ENCODE measurements at places on chromosomes 6 and 20.

DNA sequence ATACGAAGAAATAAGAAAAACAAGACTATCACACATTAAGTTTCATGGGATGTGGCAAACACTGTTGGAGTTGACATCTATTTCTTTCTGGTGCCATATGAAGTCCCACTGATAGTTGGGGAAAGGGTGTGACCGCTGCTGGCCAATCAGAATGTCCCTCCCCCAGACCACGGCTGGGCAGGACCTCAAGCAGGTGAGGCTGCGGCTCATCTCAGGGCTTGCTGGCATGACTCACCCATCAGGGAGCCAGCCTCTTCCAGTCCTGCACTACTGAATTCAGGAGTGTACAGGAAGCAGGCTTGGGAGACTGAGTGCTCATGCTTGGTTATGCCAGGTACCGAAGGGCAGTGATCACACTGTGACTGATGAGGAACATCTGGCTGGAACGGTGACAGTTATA lies 18.9 kb downstream of the PREP start:
- DNase-seq: no peak

DNA sequence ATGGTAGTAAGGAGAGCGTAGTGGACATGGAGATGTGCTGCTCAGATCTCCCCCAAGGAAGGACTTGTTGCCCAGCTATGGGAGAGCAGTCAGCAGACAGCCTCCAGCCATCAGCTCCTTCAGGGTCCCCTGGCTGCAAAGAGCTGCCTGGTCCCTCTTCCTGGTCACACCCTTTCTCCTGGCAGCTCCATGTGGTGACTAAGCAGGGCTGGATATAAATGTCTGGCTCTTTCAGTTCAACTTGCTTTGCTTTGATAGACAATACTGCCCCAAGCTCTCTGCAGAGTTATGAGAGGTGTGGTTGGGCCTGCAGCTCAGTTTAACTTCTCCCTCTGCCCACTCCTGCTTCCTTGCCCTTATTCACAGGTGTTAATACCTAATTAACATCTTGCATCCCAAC lies 64.1 kb upstream of the DDR1 start:
- peak; percentile 72 for DNase-seq

DNA sequence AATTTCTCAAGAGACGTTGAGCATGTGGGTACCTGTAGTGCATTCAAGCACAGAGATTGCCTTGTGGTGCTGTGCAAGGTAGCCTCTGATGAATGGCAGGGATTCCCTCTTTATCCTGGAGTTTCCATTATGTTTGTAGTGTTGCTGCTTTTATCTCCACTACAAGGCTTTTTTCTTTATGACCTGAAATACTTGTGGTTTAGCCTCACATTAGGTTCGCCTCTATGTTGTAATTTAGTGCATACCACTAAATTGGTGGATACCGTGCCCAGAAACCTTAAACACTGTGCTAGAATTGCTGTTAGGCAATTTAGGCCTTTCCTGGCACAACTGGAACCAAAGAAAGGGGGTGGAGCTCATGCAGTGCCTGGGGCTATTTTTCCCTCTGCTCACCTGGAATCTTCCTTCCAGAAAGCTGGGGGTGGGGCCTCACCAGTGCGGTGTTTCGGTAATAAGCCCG lies 76.8 kb downstream of the NCOA7 start:
- DNase-seq: peak; percentile 26

DNA sequence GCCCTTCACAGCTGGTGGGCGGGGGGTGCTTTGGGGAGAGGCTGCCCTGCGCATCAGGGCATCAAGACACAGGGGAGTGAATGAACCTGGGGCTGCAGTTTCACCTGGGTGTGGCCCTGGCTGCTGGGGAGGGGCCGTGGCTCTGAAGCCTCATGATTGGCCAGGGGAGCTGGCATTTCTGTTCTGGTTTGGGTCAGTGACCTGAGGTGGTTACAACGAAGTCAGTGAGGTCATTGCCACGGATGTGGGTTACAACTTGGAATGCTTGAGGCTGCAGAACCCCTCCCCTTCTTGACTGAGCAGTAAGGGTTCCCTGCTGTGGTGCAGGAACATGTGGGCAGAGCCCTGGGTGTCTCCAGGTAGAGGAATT lies 3.0 kb downstream of the TCEA2 start:
- DNase-seq: no peak

DNA sequence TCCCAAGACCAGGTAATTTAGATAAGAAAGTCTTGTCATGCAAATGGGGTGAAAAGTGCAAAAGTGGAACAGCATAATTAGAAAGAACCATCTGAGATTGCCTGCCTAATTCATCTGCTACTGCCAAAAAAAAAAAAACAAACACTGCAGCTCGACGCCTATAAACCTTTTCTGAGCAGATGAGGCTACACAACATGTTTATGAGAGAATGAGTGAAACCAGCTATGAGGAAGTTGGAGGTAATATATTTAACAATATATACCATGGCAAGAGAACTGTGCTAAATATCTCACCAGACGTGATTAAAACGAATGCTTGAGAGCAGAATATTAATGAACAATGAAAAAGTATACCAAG lies 50.0 kb downstream of the LAMA4 start:
- no peak for DNase-seq

DNA sequence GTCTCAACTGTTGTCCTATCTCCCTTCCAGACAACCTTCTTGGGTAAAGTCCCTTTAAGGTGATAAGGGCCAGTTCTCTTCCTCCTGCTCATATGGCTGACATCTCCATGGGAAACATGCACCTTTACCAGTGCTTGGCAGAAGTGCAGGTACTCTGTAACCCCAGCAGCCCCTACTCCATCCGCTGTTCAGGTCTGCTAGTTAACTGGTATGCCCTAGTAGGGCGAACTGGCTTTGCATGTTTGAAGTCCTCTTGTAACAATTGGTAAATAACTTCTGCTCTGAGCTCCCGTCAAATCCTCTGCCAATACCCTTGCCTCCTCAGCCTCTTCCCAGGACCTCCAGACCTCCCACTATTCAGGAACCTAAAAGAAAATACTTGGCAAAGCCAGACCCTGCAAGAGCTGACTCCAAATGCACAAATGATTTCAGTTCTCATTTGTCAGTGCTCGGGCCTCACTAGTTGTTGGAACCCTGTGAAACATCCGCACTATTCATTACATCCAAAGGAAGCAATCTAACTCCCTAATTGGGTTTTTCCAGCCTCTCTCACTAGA lies 703.7 kb downstream of the MAFB start:
- no peak for DNase-seq
